ENCODE measurements at places on chromosomes 5 and 9.
A peak's percentile ranks its signal among the peaks of the same experiment; 100 is the strongest.

GRCh38 chr5:118557251-118557661 lies 431.1 kb downstream of the DTWD2 start:
- no peak for DNase-seq

- no peak for DNase-seq
These were observed 668.4 kb upstream of the CDH9 start for GRCh38 chr5:27706832-27707231.

DNA sequence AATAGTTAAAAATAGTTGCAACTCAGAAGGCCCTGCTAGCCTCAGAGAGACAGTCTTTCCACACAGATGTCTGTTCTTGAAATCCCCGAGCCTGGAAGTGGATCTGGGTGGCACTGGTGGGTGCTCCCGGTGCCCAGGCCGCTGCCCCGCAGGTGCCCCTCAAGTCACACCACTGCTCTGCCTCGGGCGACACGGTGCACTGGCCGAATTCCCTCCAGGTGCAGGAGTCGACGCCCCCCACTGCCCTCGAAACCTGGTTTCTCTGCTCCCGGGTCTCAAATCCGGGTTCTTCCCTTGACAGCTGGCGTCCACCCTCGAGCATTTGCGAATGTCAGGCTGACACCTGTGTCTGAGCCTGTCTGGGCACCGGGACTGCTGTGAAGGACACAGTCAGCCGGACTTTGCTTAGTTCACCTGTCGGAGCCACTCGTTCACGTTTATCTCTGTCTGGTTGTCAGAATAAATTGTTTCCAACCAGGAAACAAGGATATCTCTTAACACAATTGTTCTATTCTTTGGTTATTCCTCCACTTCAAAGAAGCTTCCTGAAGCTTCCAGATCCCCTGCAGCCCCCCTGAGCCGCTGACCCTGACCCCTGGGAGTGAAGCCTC lies 27.1 kb downstream of the SLC9A3 start:
- no peak for DNase-seq

- no peak for DNase-seq
These were observed 62.5 kb upstream of the PSD2 start for GRCh38 chr5:139733010-139733688.

GRCh38 chr9:109745335-109746283 lies 34.4 kb upstream of the PALM2AKAP2 start:
- no peak for DNase-seq

DNA sequence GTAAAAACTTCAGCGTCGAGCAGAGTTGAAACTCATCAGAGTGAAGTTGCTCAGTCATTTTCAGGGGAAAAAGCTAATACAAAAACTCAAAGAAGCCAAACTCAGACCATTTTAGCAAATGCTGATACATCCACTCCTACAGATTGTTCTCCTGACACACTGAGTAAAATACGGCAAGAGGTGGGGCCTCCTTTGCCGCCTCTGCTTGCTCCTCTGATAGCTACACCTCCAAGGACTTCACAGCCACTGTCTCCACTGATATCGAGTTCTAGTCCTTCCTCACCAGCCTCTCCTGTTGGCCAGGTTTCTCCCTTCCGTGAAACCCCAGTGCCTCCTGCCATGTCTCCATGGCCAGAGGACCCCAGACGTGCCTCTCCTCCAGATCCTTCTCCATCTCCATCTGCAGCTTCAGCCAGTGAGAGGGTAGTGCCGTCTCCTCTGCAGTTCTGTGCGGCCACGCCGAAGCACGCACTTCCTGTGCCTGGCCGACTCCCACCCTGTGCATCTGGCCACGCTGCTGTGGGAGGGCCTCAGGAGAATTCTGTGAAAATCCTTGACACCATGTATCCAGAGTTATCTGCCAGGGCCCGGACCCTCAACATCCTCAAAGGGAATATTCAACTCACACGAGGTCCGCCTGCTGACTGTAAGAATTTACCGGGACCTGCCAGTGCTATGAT lies 41.7 kb downstream of the ICE1 start:
- DNase-seq: no peak

DNA sequence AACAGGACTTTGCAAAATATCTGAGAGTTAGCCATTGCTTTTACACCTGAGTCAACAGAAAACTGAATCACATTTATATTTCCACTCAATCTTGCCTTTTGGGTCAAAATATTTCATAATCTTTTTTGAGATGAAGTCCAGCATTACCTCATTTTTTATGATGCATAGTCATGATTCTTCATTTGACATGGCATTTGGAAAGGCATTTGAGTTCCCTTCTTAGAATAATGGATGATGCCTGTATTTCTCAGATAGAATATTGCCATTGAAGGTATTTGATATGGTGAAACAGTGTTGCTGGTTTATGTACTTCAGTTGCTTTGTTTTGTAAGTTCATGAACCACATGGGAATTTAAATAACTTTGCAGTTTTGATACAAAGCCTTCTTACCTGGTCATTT lies 180.4 kb downstream of the PRR16 start:
- no peak for DNase-seq

DNA sequence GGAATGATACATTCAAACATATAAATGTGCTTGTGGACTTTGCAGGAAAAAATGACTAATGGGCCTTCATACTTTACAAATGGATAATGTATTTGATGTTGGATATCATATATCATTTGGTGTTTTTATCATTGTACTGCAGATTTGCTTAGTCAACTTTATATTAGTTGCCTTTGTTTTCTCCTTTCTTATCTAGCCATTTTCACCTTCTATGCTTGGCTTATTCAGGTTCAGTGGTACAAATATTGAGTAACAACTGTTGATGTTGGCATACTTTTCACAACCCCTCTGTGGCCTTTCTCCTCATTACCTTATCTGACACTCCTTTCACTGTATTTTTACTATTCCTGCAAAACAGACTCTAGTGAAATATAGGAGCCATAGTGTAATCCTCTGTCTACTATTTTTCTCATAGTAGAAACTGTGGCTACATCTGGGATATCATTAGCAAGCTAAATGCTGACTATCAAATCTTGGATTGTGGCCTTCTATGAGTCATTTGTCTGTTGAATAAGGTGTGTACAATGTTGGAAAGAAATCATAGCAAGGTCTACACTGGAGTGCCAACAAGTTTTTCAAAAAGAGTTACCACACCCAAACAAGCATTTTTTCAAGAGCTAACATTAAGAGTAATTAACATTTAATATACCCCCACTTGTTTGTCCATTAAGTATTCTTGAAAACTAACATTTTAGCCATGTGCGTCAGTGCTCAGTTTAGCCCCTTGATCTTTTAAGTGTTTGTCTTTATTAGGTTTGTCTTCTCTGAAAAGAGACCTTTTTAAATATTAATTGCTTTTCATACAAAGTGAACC lies 330.1 kb downstream of the ADGRV1 start:
- no peak for DNase-seq

DNA sequence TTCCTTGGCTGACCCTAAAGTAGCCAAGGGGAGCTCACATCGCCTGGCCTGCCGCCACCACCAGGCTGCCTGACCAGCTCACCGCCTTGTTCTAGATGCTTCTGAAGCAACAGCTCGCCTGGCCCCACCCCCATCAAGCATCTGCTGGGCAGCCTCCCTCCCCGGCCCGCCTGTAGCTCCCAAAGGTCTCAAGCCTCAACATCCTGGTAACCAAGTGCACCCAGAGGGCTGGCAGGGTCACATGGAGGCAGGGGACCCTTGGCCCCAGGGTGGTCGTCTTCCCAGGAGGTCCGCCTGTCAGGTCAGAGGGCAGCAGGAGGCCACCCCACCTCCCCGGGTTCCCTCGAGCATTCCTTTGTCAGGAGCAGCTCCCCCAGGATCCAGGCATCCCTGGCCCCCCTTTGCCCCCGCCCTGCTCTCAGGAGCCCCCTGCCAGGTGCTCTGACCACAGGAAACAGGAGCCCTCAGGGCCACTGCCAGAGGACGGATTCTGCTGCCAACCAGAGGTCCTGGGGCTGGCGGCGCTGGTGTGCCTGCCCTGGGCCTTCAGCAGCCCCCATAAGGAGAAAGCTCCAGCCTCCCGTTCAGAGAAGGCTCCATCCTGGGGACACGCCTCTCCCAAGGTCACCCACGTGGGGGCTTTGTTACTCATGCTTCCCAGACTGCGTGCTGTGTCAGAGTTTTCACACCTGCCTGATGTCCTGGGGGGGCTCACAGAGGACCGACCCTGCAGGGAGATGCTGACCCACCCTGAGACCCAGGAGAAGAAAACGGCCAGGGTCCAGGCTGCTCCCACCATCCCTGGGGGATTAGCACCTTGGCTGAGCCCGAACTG lies 3.5 kb upstream of the LRRC14B start:
- DNase-seq: no peak

GRCh38 chr5:12022444-12022843 lies 118.2 kb upstream of the CTNND2 start:
- no peak for DNase-seq

GRCh38 chr5:35194635-35195471 lies 35.4 kb downstream of the PRLR start:
- DNase-seq: no peak

DNA sequence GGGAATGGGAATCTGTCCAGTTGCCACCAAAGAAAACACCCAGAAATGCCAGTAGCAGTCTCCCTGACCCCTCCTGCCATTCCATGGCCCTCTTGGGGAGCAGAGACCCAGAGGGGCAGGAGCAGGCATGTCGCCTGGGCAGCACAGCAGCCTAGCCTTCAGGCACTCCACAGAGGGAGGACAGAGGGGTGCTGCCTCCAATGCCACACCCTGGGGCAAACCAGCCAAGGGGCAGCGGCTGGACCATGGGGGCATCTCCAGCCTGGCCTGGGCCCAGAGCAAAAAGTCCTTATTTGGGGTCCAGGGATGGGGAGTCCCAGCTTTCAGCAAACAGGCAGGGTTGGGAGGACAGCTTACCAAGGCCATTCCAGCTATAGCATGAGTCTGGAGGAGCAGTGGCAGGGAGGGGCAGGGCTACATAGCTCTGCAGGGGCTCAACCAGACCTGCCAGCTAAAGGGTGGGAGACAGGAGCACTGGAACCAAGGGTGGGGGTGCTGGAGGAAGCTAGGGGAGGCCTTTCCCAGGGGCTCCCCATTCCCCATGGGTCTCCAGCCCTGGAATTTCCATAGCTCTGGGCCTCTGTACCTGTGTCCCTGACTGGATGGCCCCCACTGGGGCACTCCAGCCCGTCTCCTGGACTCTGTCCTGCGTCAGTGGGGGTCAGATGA lies 6.7 kb downstream of the BRD3 start:
- DNase-seq: no peak

GRCh38 chr9:15086156-15086763 lies 176.0 kb upstream of the FREM1 start:
- no peak for DNase-seq

DNA sequence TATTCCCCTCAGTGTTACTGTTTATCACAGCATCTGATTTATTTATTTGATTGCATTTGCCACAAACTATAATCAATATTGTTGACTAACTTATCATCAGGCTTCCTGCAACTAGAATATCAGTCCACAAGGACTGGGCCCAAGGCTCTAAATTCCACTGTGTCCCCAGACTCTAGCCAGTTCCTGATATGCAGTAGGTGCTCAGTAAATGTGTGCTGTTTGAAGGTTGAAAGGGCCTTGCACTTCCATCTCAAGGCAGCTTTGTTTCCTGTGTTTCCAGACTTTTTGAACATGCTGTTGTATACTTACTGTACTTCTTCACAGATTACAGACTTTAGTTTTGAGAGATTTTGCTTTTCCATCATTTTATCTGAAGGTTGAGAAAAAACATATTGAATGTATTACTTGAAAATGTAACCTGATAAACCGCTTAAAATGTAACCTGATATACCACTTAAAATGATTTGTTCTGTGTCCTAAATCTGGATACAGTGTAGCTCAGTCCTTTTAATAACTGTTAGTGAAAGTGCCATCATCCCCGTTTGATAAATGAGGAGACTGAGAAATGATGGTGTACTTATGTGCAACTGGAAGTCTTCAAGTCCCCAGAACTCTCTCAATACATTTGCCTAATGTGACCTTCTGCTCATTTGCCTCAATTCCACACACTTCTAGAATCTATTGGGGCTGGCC lies 18.7 kb downstream of the KIAA1191 start:
- no peak for DNase-seq

- DNase-seq: peak; percentile 93
These were observed 125.1 kb downstream of the C9orf50 start for GRCh38 chr9:129495620-129496472.

GRCh38 chr5:84378961-84379360 lies 5.7 kb downstream of the EDIL3 start:
- DNase-seq: no peak

DNA sequence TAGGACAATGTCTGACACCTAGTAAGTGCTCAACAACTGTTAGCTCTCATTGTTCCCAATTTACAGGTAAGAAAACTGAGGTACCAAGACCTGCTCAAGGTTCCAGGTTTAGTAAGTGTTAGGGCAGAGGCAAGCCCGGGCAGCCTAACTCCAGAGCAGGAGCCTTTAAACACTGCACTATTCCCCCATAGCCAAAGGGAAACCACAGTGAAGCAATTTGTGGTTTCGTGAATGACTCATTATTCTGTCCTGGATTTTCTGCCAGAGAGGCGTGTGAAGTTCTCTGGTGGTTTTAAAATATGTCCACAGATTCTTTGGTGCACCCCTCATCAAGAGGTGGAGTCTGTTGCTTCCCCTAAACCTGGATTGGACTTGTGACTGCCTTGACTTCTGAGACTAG lies 1.0 kb upstream of the MCC start:
- no peak for DNase-seq

GRCh38 chr5:54480296-54480695 lies 24.8 kb downstream of the HSPB3 start:
- no peak for DNase-seq

GRCh38 chr5:73892806-73893205 lies 266.8 kb downstream of the ARHGEF28 start:
- no peak for DNase-seq

DNA sequence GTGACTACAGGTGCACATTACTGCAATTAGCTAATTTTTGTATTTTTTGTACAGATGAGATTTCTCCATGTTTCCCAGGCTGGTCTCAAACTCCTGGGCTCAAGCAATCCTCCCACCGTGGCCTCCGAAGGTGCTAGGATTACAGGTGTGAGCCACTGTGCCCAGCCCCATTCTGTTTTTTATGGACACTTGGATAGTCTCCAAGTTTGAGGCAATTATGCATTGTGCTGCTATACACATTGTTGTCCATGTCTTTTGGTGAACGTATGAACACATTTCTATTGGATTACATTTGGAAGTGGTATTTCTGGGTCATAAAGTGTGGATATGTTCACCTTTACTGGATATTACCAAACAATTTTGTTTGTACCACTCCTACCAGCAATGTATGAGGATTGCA lies 22.4 kb upstream of the PLPP1 start:
- no peak for DNase-seq

- no peak for DNase-seq
These were observed 100.6 kb downstream of the ICE1 start for GRCh38 chr5:5523066-5523505.

DNA sequence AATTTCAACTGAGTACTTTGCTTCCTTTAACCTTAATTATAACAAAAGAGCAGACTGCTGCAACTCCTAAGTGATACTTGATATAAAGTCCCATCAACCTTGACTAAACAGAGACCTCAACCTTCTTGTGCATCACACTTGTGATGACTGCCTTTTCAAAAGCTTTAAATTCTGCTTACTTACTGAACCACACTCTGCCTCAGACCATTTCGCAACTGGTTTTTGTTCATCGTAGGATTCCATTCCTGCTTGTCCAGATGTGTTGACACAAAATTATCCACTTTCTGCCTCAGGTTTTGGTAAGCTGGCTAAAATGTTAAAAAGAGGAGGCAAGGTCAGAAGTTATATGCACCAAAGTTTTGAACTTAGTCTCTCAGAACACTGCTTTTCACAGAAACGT lies 3.5 kb downstream of the BOD1 start:
- DNase-seq: no peak

GRCh38 chr9:74783408-74783807 lies 104.3 kb downstream of the TRPM6 start:
- no peak for DNase-seq

- DNase-seq: no peak
These were observed 1069.9 kb downstream of the EFNA5 start for GRCh38 chr5:106600803-106601202.

GRCh38 chr9:37971691-37972090 lies 67.8 kb upstream of the SLC25A51 start:
- DNase-seq: no peak
